Head of caudate nucleus (tissue), 42 donors: ENCODE measurements at places on chromosomes 2 and 18.

DNA sequence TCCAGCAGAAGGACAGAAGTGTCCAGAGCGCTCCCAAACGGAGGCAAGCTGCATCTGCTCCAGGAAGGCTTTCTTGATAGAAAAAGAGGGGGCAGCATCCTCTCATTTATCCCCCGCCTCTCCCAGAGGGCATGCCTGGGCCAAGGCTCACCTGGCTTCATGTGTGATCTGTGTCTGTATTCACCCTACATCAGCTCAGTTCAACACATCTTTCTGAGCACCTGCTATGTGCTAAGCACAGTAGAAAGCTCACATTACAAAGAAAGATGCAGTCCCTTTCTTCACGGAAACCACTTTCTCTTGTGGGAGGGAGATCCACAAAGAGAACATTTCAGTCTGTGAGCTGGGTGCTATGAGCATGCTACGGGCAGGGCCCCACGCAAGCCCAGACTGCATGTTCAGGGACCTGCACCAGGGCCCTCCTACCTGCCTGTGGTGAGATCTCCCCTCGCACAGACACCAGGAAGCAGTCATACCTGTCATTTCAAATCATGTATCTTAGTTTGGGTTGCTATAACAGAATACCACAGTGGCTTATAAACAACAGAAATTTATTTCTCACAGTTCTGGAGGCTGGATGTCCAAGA, 90.7 kb downstream of the PDCL3 start:
- no peak for DNase-seq

- no peak for DNase-seq
These were observed 126.4 kb downstream of the GFPT1 start for GRCh38 chr2:69260666-69261065.

DNA sequence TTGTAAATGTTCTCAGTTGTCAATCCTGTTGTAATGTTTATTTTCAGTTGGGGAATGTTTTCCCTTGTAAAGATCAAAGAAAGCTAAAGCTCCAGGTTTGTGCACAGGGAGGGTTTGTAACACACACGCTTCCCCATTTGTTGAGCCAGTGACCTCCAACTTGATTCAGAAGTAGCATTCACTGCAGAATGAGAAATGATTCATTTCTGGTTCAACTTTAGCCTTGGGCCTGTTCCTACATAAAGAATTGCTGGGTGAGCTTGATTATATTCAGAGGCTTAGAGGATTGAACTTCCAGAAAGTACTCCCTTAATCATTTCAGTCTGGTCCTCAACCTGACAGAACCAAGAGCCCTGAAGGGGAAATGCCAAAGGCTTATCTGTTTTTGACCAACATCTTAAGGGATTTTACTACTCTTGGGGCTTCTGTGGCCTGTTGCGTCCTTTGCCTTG, 70.6 kb upstream of the CAVIN2 start:
- no peak for DNase-seq

GRCh38 chr2:61090386-61090921, 24.8 kb downstream of the SANBR start:
- DNase-seq: no peak

GRCh38 chr2:236968880-236969534, 116.7 kb upstream of the COPS8 start:
- DNase-seq: no peak

GRCh38 chr2:44367591-44367990, 5.8 kb downstream of the CAMKMT start:
- no peak for DNase-seq

DNA sequence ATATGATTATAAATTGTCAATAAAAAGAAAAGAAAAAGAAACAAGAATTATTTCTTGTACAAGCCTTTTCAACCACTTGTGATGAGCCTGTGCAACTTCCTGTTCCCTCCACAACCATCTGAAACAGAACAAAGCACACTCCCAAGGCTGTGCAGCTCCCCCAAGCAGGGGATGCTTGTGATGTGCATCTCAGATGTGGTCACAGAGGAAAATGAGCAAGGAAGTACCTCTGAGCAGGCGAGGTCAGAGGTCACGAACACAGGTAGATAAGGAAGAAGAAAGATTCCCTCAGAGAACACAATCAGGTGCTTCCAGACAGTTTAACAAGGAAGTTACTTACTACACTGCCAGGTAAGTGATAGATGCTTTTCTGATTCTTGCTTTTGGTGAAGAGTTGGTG, 274.8 kb upstream of the SLC39A10 start:
- no peak for DNase-seq

GRCh38 chr18:63365876-63366212, 1.2 kb downstream of the KDSR start:
- DNase-seq: peak; percentile 17

- DNase-seq: no peak
These were observed 272.7 kb upstream of the DOK6 start for GRCh38 chr18:69127873-69128500.

DNA sequence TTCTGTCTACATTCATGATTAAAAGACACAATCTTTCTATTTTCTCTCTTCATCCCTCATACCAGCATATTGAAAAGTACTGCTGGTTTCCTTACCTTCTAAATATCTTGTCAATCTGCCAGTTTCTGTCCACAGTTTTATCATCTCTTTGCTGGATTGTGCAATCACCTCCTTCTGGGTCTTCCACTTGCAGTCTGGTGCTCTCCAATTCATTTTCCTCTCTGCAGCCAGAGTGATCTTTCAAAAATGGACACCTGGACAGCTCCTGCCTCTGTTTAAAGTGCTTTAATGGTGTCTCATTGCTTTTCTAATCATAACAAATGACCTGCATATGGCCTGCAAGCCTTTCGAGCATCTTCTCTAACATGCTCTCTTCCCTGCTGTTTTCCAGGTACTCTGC, 94.0 kb downstream of the C1QL2 start:
- DNase-seq: no peak

DNA sequence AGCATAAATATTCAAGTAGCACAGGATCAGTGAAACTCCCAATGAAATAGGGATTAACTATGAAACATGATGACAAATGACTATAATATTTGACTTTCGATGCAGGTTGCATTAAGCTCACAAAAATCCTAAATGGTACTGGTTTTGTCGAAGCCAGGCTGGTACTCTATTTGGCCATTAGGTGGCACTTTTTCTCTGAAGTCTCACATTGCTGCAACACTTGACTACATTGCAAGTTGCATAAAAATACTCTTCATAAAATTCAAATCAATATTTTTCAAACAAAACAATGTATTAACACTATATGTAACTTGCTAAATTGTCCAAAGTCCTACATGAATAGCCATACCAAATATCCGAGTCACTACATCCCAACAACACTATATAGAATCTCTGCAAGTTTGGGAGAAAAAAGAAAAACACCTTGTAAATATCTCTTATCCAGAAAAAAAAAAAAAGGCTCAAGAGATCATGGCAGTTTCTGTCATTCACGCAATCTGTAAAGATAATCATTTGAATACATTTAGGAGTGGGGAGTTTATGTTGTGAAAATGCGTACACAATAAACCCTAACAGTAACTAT, 9.5 kb downstream of the RTTN start:
- DNase-seq: peak; percentile 64

DNA sequence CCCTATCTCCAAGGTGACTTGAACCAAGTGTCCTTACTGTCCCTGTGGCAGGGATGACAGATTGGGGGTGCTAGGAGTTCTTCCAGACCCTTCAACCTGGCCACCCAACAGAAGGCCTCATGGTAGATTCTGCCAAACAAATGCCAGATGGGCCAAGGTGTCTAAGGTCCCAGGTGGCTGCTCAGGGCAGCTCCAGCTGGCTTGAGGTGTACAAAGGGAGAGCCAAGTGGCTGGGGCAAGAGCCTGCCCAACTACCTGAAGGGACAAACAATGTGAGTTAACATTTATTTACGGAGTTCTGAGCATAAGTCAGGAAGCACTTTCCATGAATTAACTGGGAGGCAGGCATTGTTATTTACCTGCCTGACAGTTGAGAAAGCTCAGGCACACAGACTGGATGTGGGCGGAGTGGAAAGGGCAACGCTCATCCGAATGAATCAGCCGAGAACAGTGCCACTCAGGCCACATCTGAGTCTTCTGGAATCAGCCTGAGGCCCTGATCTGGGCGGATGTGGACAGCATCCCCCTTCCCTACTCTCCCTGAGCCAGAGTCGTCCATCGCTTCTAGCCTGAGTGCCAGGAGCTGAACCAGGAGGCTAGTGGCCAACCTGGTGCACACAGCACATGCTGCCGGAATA, 4.4 kb upstream of the KCNIP3 start:
- DNase-seq: no peak

GRCh38 chr18:74153377-74153776, 5.1 kb downstream of the TIMM21 start:
- DNase-seq: no peak

DNA sequence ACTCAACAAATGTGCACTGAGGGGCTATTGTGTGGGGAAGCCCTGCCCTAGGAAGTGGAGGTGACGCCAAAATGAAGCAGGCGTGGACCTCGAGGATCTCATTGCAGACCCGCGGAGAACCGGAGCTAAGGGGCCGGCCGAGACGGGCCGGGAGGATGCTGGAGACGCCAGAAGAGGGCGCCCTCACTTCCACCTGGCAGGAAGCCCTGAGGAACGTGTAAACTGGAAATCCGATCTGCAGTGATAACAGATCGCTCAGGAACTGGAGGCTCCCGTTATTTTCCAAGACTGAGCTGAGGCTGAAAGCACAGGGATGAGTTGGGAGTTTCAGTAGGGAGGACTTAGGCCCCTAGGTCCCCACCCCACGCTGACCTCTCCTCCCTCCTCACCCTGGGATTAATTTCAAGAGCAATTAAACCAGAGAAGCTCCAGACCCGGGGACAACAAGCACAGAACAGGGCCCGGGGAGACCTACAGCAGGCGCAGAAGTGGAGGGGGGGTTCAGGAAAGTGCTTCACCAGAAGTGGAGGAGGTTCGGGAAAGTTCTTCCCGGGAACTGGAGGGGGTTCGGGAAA, 7.7 kb upstream of the COL6A3 start:
- DNase-seq: peak; percentile 54

DNA sequence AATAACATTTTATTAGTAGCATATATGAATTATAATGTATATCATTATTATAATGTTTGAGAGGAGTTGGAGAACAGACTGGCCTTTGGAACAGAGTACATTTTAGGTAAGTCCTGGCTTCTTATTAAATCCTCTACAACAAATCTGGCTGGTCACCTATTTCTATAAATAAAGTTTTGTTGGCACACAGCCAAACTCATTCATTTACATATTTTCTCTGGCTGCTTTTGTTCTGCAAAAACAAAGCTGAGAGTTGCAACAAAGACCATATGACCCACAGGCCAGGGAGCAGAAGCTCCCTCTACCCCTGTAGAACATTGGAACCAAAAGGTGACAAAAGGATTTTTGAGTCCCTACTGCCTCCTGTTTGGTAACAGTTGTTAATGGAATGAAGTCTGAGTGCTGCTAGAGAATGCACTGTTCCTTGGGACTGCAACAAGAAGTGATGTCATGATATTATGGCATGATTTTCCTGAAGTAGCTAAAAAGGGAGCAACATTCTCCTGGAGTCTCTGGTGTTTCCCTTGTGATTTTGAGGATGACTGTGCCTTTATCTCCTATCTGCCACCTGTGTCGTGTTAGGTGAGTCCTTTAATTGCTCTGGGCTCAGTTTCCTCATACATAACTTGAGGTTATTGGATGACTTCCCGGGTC, 22.0 kb upstream of the SP9 start:
- DNase-seq: no peak

- no peak for DNase-seq
These were observed 660.2 kb upstream of the CDH2 start for GRCh38 chr18:28837100-28837499.

GRCh38 chr2:131105950-131106801, 1.0 kb downstream of the PLEKHB2 start:
- DNase-seq: peak; percentile 37

GRCh38 chr2:234917211-234917975, 34.4 kb upstream of the SH3BP4 start:
- no peak for DNase-seq

DNA sequence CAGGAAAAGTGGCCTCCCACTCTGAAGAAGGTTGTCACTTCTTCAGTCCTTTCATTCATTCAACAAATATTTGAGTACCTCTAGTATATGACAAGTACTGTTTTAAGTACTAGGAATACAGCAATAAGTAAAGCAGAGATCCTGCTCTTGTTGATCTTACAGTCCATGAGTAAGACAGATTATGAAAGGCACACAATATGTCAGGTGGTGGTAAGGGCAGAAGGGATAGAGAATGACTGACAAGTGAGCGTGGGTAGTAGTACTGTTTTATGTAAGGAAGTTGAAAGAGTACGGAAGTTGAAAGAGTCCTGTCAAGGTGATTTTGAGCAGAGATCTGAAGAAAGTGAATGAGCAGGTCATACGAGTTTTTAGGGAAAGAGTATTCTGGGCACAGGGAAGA, 111.3 kb downstream of the GALNT1 start:
- no peak for DNase-seq

- DNase-seq: no peak
These were observed 287.3 kb upstream of the NCKAP5 start for GRCh38 chr2:133855526-133855925.

DNA sequence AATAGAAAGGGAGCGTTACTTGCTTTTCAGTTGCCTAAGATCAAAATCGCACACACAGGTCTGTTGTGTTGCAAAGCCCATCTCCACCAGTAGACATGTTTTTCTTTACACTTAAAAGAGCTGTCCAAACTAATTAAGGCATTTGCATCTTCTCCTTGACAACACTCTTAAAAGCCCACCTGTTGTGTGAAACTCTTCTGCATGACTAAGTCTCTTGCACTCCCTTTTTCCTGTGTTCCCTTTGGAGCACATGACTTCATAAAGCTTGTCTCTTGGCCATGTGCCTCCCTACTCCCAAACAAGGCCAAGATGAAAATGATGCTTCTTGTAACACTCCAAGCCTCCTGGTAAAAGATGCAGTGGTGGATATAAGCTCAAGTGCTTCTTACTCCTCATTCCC, 26.1 kb downstream of the PID1 start:
- no peak for DNase-seq

GRCh38 chr2:85353876-85354285, 447 bp downstream of the RETSAT start:
- no peak for DNase-seq

- DNase-seq: no peak
These were observed 158.6 kb downstream of the DOCK10 start for GRCh38 chr2:224883700-224884099.

DNA sequence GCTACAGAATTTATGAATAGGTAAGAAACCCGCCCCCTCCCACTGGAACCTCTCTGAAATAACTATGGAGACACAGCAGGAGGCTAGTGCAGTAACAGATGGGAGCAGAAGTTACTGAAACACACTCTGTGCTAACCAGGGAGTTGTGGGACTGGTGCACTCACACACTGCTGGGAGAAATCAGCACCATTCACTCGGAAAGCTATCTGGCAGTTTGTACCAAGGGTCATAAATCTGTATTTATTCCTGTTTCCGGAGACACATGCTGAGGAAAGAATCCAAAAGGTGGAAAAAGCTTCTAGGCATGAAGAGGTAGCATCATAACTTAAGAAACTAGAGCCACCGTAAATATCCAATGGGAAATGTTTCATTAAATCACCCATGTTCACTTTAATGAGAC, 39.9 kb downstream of the TGFA start:
- DNase-seq: no peak

- no peak for DNase-seq
These were observed 138.6 kb downstream of the KLHL29 start for GRCh38 chr2:23523373-23524260.
